ENCODE measurements at places on chromosomes 7 and 10. TPM values are rescaled to one million over a fixed set of nuclear protein-coding genes. Genes with fewer than 3 reads are reported as not detected.

The CALML3 gene
- total RNA-seq, result not detected

The ACTL6B gene
- not detected for total RNA-seq

The DYNC1I1 gene
- 0.81 TPM for total RNA-seq

The TNS3 gene
- 21.1 TPM for total RNA-seq

The CPEB3 gene
- total RNA-seq, result 0.65 TPM

The CRHR2 gene
- not detected for total RNA-seq

The UCMA gene
- total RNA-seq, result not detected

The ACHE gene
- total RNA-seq, result 0.16 TPM

The CALHM1 gene
- total RNA-seq, result not detected

The MRLN gene
- not detected for total RNA-seq

The FMC1 gene
- total RNA-seq, result 6.3 TPM

The FBXL13 gene
- total RNA-seq, result 0.90 TPM

The PDE1C gene
- total RNA-seq, result 3.6 TPM

The BTBD16 gene
- total RNA-seq, result not detected

The HOXA5 gene
- total RNA-seq, result not detected

The C10orf95 gene
- not detected for total RNA-seq

The IDI2 gene
- total RNA-seq, result not detected

The KCP gene
- not detected for total RNA-seq

The LDB3 gene
- total RNA-seq, result 0.18 TPM

The UTF1 gene
- total RNA-seq, result not detected

Measured in cardiac atrium fibroblast (primary cell).